Panc1 (cell line): ENCODE measurements at places on chromosomes 11 and 22. TPM values are rescaled to one million over a fixed set of nuclear protein-coding genes. Genes with fewer than 3 reads are reported as not detected.

UPB1 gene
- total RNA-seq = 0.10 TPM

GRCh38 chr22:40421941-40422340 is 51.5 kb downstream of the SGSM3 start:
- DNase-seq = no peak

- no peak for DNase-seq
Measured at GRCh38 chr11:86067009-86067850, 1.7 kb downstream of the PICALM start.

GRCh38 chr11:62770778-62771143 is 435 bp upstream of the TAF6L start:
- no peak for DNase-seq

MMP11 gene
- total RNA-seq = 3.0 TPM

GRCh38 chr11:117722082-117722481 is 74.9 kb downstream of the DSCAML1 start:
- no peak for DNase-seq

DNA sequence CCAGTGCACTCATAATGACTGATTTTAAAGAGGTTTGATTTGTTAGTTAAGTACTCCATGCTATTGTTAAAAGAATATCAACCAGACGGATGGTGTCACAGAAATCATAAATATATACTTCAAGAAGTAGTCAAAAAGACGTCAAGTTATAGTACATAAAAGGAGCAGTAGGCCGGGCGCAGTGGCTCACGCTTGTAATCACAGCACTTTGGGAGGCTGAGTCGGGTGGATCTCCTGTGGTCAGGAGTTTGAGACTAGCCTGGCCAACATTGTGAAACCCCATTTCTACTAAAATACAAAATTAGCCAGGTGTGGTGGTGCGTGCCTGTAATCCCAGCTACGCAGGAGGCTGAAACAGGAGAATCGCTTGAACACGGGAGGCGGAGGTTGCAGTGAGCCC is 721.7 kb downstream of the JRKL start:
- no peak for DNase-seq

RBMXL2 gene
- total RNA-seq = 0.10 TPM

NEFH gene
- total RNA-seq = 0.08 TPM

- DNase-seq = no peak
Measured at GRCh38 chr22:48734359-48734758, 1093.3 kb downstream of the BRD1 start.

GLYATL1 gene
- not detected for total RNA-seq
